ENCODE measurements at places on chromosomes 3 and 15. TPM values are rescaled to one million over a fixed set of nuclear protein-coding genes. Genes with fewer than 3 reads are reported as not detected.

The ACTRT3 gene
- polyA plus RNA-seq, result 1.2 TPM

The MESP2 gene
- polyA plus RNA-seq, result 0.21 TPM

The SENP8 gene
- 1.4 TPM for polyA plus RNA-seq

The GOLGA8N gene
- polyA plus RNA-seq, result 1.2 TPM

The SLC6A11 gene
- 0.03 TPM for polyA plus RNA-seq

The IQCH gene
- 0.81 TPM for polyA plus RNA-seq

The GRAMD2A gene
- polyA plus RNA-seq, result 0.06 TPM

The SAMD7 gene
- not detected for polyA plus RNA-seq

The CD200 gene
- 1.0 TPM for polyA plus RNA-seq

The HLTF gene
- 13.2 TPM for polyA plus RNA-seq

The ARHGEF26 gene
- polyA plus RNA-seq, result 1.2 TPM

The SPATA12 gene
- 0.24 TPM for polyA plus RNA-seq

The DAZL gene
- polyA plus RNA-seq, result not detected

The ACKR4 gene
- polyA plus RNA-seq, result 0.10 TPM

The LAMB2 gene
- 318 TPM for polyA plus RNA-seq

The CCK gene
- not detected for polyA plus RNA-seq

The GNAT1 gene
- polyA plus RNA-seq, result not detected

All from SK-N-SH (cell line).